Activated gamma-delta T cell treated with Interleukin-2 at 50 U/mL for 16 hours (primary cell): ENCODE measurements at places on chromosomes 5 and 9.

DNA sequence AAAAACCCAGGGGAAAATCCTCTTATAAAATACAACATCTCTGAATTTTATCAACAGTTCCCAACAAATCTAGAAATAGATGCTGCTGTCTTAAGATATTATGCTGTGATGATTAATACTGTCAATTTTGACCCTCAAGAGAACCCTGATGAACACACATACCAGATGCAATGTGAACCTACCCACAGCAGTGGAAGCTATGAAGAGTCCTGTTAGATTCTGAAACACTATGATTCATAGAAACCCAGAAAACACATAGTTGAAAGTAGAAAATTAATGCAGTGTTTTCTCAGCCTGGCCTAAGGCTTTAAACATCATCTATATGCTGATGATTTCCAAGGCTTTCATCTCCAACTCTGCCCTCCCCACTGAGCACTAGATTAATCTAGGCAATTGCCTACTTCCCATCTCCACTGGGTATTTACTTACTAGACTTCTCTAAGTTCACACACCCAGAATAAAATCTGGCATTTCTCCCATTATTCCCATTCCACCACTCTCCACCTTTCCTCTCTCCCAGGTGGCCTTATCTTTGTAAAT is 296.2 kb downstream of the CTNND2 start:
- no peak for DNase-seq

GRCh38 chr9:123637945-123638634 is 282.1 kb downstream of the CRB2 start:
- peak; percentile 15 for DNase-seq

DNA sequence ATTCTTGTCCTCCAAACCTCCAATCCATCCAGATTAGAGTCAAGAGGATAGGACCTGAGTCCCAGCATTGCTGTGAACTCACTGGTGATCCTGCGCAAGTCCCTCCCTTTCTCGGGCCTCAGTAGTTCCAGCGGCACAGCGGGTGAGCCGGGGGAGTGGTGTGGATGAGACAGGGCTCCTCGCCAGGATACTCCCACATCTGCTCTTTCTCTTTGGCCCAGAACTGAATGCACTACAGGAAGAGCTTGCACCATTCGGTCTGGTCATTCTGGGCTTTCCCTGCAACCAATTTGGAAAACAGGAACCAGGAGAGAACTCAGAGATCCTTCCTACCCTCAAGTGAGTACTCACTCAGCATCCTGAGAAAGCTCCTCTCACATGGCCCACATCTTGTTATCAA is 6.3 kb downstream of the GPX3 start:
- no peak for DNase-seq

GRCh38 chr5:44665101-44665701 is 143.5 kb upstream of the MRPS30 start:
- no peak for DNase-seq

DNA sequence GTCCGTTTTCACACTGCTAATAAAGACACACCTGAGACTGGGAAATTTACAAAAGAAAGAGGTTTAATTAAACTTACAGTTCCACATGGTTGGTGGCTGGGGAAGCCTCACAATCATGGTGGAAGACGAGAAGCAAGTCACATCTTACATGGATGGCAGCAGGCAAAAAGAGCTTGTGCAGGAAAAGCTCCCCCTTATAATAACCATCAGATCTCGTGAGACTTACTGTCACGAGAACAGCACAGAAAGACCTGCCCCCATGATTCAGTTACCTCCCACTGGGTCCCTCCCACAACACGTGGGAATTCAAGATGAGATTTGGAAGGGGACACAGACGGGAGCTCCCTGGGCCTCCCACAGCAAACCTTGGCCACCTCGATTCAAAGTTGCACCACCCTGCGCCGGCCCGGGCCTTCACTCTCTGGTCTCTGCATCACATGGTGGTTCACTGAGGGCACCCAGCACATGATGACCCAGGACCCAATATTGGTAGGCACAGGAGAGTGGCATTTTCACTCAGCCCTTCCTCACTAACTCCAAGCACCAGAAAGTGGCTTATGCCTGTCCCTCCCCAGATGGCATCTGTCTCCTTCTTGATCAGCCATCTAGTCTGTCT is 21.0 kb upstream of the TDRD7 start:
- DNase-seq, result no peak

GRCh38 chr5:182126-182525 is 9.2 kb upstream of the LRRC14B start:
- DNase-seq, result no peak

DNA sequence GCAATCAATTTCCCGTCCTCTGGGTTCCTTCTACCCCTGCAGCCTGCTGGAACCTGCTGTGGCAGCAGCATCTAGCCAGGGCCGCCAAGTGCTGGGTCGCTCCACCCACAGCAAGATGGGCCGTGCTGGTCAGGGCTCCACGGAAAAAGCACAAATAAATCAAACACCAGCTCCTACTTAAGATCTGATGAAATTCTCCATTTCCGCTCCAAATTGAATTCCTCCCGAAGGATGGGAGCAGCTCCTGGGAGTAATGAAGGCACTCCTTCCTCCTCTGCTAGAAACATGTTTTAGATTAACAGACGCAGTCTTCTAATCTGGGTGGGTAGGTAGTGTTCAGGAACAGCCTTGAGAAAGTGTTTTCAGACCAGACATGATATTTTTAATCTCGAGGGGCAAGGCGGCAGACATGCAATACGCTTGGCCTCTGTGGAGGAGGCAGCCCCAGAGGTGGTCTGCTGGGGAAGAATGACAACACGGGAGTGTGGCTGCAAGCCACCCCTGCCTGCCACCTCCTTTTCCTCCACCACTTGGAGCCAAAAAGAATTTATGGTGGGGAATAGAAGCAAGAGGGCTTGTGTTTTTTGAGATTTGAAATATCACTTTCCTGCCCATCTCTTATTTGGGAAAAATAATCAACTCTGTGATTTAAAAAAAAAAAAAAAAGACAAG is 194.1 kb downstream of the AOPEP start:
- no peak for DNase-seq

DNA sequence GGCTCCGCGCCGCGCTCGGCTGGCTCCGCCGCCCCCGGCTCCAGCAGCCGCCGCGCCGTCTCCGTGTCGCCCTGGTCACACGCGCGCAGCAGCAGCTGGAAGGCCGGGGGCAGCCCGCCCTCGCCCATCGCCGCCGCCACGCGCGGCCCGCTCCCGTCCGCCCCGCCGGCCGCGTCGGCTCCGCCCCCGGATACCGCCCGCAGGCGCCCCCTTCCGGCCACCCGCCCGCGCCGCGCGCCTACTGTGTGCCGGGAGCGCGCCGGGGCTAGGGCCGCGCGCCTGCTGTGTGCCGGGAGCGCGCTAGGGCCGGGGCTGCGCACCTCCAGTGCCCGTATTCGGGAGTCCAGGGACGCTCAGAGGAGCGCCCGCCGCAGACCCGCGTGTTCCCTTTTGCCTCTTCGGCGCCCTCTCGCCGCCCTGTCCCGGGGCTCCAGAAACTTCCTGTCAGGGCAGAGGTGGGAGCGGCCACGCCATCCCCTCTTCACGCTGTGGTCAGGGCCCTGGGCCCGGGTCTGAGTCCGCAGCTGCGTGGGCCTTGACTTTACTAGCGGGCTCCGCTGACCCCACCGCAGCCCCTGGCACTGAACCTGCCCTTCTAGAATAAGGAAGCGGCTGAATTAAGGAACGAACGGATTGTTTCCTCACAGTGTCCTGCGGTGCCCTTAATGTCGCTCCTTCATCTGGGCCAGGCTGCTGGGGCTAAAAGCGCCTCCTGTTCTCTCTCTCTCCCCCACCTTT is at the start of gene ANKS6:
Gene ANKS6 (minus strand): TSS at position 192 of the 738 bp plus-strand sequence. CDS start 64 bp downstream, at position 128.
- peak; percentile 80 for DNase-seq

GRCh38 chr5:112906637-112907036 is 15.4 kb downstream of the REEP5 start:
- DNase-seq, result no peak

GRCh38 chr5:87300176-87300575 is 32.5 kb downstream of the RASA1 start:
- DNase-seq, result no peak

DNA sequence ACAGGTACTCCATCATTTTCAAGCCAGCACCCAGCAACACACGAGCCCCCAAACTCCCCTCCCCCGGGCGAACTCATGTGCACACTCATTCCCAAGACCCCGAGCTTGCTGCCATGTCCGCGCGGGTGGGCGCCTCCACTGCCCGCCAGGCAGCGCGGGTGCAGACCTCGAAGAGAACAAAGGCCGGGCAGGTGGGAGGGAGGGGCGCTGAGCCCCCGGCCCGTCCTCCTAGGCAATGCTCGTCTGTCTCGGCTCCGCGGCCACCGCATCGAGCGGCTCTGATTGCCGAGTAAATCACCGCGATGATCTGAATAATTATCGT is 47.1 kb upstream of the PSD2 start:
- DNase-seq, result no peak

GRCh38 chr5:82295144-82295543 is 17.0 kb upstream of the RPS23 start:
- no peak for DNase-seq

- no peak for DNase-seq
These were observed 321.6 kb downstream of the CEMIP2 start for GRCh38 chr9:71446473-71447411.

DNA sequence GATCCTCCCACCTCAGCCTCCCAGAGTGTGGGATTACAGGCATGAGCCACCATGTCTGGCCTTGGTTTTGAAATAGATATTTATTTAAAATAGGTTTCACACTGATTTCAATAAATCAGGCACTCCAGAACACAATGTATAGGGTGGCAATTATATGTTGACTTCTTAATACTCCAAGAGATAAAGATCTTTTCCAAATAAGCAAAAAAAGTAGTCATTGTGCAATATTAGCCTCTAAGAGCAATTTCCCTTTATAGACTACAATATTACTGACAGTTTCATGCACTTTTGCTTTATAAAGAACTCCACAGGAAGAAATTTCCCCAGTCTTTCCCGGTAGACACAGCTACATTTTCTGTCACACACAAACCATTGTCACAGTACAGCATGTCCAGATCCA is 23.4 kb upstream of the RUFY1 start:
- DNase-seq, result no peak

GRCh38 chr5:123718238-123718637 is 206.3 kb downstream of the CSNK1G3 start:
- DNase-seq, result no peak

DNA sequence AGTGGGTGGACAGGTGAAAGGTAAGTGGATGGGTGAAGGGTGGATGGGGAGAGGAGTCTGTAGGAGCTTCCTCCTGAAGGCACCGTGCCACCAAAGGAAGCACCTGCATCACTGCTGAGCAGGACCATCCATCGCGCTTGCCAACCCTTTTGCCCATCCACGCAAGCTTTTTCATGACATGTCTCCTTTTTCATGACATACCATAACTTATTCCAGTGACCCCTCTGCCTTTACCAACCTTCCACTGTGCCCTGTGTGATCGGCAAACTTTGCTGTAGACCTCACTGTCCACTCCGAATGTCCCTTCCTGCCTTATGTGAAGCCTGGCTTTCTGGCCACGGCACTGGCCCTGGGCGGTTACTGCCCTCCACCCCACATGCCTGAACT is 13.4 kb downstream of the FLT4 start:
- no peak for DNase-seq

GRCh38 chr9:121871431-121872025 is 220.1 kb downstream of the DAB2IP start:
- DNase-seq, result no peak

- no peak for DNase-seq
These were observed 44.6 kb downstream of the TIMD4 start for GRCh38 chr5:156918311-156918845.

- no peak for DNase-seq
These were observed 332.4 kb downstream of the KCTD16 start for GRCh38 chr5:144503123-144503522.

DNA sequence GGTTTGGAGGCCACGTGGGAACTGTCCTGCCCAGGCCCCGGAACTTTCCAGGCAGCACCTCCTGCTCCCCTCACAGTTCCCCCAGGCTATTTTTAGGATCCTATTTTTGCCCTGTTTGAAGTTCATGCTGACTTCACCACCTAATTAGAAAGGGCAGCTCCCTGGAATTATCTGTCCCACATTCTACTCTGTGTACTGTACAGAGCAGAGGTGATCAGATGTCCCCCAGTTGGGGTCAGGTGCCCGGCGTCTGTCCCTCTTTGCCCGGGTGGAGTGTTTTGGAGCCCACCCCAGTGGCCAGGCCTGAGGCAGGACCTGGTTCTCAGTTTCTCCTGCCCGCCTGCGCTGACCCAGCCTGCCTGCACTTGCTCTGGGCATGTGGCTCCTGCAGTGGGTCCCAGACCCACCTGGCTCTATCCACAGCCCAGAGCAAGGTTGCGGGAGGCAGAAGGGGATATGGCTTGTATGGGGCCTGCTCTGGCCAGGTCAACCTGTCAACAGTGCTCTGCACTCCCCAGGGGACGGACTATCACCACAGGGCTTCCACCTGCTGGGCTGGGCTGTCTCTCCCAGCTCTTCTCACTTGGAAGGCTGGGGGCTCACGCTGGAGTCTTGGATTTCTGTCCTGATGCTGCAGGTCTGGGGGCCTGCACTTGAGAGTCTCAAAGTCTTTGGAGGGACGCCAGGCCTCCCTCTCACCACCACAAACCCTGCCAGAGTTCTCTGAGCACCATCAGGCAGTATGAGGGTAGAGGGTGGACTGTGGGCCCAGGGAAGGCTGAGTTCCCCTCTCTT is 268.3 kb downstream of the GADD45G start:
- DNase-seq, result no peak

GRCh38 chr5:138772986-138773594 is 19.9 kb downstream of the CTNNA1 start:
- no peak for DNase-seq

DNA sequence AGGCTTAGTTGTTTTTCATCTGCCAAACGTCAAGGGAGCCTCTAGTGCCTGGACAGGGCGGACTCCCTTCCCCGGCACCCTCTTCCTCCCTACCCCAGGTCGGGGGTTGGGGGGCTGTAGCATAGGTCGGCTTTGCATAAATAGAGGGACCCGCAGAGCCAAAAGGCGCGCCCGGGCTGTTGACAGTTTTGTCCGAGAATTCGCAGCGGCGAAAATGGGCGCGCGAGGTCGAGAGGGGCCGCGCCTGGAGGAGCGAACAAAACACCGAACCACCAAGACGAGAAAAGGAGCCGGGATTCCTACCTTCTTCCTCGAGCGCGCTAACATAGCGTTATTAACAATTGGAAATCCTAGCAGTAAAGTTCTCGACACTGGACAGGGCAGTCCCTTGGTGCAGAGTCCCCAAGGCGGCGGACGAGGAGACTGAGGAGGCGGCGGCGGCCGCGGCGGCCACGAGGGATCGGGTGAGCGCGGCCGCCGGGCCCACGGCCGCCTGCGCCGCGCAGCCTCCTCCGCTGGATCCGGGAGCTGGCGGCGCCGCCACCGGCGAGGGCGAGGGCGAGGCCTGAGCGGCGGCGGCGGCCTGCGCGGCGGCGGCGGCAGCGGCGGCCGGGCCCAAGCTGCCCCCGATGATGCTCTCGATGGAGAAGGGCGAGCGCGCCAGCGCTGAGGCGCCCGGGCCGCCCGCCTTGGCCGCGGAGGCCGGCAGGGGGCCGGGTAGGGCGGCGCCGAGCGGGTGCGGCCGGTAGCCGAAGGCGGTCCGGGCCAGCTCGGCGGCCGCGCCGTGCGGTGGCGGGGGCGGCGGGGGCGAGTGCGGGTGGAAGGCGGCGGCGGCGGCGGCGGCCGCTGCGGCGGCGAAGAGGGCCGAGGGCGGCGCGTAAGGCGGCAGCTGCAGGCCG is 1.7 kb downstream of the FOXD1 start:
- no peak for DNase-seq

GRCh38 chr5:117761186-117761585 is 1186.6 kb upstream of the SEMA6A start:
- no peak for DNase-seq
